ENCODE measurements at places on chromosomes 2 and 18.

GRCh38 chr18:6374340-6374739, 40.4 kb downstream of the L3MBTL4 start:
- DNase-seq: no peak

GRCh38 chr2:63051795-63052333, 1.2 kb downstream of the OTX1 start:
- DNase-seq: no peak

DNA sequence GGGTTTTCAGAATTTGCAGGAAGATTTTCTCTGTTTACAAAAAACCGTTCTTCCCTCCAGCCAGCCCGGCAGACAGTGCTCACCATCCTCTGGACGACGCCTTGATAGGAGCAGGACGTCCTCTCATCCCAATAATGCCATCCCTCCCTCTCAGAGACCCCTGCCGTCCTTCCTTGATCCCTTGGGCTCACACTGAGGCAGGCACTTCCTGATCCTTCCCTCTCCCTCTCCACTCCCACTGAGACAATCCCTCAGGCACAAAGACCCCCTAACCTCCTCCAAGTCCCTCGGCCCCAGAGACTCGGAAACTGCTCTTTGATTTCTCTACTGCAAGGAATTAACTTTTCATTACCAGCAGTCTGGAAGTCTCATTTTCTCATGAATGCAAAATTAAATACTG, 42.5 kb downstream of the PAX3 start:
- no peak for DNase-seq

DNA sequence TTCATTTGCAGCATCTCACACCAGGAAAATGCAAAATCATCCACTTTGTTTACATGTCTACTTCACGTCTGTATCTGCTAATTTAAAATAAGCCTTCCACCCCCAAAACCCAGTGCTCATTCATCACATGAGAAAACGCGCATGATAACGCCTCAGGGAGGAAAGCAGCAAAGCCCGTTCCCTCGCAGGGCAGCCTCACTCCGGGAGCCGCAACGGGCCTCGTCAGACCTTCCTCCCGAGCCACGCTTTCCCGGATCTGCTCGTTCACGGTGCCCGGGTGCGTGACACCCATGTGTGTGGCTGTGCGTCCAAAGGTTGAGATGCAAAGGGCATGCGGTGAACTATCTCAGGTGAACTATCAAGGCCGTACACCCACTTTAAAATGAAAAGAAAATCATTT, 59.8 kb downstream of the NDUFA10 start:
- DNase-seq: no peak

- no peak for DNase-seq
These were observed 264.1 kb upstream of the THUMPD2 start for GRCh38 chr2:40043191-40043590.

DNA sequence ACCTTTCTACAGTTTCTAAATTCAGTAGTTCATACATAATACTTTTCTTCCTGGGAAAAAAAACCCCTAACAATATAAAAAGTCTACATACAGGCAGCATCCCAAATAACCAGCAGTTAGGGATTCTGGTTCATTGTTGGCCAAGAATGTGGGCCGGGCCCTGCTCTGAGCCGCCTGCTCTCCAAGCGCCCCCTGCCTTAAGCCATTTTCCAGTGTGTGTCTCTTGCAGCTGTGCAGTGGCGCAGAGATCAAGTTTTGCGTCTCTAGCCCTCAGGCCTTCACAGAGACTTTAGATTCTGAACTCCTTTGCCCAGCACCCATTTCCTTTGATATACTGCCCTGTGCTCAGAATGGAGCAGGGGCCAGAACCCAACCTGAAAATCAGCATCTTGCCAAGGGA, 32.9 kb downstream of the RMC1 start:
- no peak for DNase-seq

GRCh38 chr2:133975676-133976428, 278.0 kb upstream of the MGAT5 start:
- no peak for DNase-seq

DNA sequence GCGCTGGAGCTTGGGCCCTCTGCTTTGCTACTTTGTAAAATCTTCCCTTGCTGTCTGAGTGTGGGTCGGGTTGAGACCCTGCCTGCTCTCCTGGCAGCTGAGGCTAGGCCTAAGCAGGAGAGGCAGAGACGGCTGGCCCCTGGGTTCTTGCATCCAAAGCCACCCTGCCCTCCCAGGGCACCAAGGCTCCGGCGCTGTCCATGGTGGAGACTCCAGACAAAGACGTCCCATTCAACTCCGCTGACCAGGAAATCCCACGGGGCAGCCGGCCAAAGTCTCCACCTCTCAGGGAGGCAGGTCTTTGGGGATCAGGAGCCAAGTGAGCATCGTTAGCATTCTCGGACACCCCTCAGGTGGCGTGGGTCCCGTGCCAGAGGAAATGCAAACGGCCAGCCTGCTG, 2.6 kb upstream of the PRLH start:
- no peak for DNase-seq

DNA sequence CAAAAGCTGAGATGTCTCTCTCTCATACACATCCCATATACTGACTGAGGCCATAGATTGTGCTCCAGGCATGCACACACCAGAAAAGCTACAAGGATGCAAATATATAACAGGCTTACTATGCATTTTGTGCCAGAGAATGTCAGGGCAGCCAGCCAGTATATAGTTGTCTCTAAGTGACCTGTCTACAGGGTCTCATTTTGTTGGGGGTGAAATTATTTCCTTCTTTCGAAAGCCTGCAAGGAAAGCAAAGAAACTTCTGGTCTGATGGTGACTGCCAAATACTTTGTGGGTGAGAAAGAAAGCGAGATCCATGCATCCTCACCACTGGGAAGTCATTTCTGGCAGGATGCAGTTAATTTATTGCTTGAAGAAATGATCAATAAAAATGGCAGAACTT, 70.2 kb downstream of the CDCA7 start:
- no peak for DNase-seq

GRCh38 chr18:10798727-10799550, 273.1 kb downstream of the NAPG start:
- no peak for DNase-seq

DNA sequence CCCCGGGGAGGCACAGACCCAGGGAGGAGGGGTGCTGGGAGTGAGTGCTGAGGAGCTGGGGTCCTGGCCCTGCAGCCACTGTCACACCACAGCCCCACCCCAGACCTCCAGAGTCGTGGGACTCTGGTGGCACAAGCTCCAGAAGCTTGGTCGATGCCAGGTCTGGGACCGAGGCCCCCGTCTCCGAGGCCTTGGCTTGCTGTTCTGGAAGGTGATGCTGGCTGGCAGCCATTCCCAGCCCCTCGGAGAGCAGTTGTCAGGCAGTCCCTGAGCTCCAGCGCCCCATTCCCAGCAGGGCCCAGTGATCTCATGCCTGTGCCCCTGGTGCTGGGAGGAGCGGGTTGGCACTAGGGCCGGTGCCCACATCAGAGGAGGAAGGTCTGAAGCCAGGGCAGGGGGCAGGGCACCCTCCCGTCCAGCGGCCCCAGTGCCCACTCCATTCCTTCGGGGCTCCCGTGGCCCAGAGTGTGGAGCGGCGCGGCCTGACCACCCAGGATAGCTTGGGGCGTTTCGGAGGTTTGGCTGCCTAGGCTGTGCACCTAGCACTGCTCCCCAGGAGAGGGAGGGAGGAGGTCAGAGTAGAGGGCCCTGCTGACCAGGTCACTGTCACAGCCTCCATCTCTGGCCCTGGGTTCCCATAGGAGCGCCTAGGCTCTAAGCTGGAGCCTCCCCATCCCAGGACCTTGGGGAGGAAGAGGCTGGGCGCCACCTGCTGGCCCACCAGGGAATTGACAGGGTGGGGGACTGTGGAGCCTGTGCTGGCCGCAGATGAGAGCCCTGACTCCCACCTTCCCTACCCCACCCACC, 16.8 kb upstream of the ALPI start:
- DNase-seq: no peak

- DNase-seq: no peak
These were observed 32.0 kb upstream of the INHBB start for GRCh38 chr2:120313695-120314615.

DNA sequence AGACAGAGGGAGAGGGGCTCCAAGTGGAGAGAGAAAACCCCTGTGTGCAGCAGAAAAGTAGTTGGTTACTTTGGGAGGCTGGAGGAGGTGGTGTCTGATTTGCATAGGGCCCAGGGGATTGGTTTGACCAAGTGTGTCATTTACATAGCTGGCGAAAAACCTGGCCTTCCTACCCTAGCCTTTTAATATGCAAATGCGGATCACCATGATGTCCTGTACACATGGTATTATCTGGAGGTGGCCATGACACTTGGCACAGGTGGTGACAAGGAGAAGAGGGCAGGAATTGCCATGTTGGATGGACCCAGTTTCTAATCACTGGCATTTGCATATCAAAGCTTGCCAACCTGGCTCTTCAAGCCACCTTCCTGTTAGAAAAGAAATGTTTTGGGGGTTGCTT, 120.8 kb upstream of the CHAC2 start:
- no peak for DNase-seq

- DNase-seq: no peak
These were observed 96.8 kb downstream of the PRKCE start for GRCh38 chr2:45748239-45748638.

DNA sequence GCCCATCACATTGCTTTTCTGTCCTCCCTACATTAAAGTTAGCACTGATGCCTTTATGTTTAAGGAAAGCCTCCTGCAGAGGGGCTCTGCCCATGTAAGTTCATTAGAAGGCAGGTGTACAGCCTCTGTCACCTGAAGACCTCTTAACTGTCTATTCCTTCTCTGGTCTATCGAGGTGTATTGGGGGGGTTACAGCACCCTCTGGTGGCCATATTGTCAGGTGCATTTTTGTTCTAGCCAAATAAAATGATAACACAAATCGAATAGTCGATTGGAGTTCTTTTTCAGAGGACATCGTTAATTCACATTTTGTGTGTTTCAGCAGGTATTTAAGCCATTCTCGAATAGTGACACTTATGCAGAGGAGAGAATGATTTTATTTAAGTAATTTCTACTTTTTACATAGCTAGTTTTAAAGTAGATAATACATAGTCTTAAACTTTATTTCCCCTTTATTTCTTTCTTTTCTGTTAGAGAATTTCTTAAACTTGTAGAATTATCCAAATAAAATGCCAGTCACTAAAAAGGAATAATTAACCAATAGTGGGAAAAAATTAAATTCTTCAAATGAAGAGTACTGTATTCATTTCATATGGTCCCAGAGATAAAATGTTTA, 136.8 kb downstream of the NEDD4L start:
- DNase-seq: peak; percentile 54

DNA sequence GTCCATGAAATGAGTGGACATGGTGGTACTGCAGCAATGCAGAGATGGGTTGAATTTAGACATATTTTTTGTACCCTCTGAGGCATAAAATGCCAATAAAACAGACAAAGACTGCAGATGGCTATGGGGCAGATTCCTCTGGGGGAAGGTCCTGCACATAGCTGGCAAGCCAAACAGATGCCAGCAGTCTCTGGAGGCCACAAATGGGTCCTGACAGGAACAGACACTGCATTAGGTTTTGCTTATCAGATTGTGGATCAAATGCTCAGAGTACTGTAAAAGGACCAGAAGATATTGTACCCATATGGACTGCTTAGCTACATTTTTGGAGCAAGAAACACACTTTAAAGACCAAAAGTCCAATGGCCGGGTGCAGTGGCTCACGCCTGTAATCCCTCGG, 40.9 kb upstream of the ORC2 start:
- no peak for DNase-seq

DNA sequence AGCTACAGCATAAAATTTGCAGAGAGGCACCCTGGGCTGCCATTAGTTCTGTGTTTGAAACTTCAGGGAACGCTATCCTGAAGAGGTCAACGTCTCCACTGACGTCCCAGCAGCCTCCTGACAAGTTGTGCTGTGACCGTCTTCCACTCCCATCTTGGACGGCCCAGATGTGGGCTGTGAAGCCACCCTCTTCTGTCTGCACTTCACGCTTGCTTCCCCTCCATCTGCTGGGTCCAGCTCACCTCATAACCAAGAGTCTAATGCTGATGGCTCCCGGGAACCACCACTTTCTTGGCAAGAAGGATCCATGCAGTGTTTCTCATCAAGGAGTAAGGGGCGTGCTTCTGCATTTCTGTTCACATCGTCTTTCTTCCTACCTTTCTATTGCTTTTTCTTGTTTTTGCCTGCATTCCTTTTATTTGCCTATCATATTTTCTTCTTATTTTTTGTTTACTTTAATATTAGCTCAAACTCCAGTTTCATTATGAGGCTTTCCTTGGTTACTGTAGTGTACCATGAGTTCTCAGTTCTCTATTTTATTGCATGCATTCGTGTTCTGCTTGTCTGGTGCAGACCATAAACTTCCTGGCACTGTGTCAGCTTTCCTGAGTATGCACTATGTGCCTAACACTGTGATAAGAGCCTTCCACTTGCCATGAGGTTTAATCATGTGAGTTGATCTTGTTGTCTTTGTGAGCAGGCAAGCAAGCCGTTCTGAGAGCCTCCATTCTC, 631.8 kb upstream of the RAB6C start:
- DNase-seq: no peak

- no peak for DNase-seq
These were observed 33.8 kb upstream of the CYP1B1 start for GRCh38 chr2:38109732-38110181.

GRCh38 chr2:166106431-166107015, 21.3 kb downstream of the SCN1A start:
- peak; percentile 10 for DNase-seq

DNA sequence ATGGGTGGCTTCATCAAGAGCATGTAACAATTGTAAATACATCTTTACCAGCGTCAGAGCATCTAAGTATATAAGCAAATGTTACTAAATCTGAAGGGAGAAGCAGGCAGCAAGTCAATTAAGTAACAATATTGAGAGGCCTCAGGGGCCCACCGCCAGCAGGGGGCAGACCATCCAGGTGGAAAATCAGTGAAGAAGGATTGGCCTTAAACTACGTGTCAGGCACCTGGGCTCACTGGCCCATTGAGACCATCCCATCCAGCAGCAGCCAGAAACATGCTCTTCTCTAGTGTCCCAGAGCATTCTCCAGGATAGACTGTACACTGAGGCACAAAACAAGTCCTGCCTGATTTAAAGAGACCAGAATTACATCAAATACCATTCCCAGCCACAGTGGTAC, 96.2 kb upstream of the SNTG2 start:
- DNase-seq: peak; percentile 25

DNA sequence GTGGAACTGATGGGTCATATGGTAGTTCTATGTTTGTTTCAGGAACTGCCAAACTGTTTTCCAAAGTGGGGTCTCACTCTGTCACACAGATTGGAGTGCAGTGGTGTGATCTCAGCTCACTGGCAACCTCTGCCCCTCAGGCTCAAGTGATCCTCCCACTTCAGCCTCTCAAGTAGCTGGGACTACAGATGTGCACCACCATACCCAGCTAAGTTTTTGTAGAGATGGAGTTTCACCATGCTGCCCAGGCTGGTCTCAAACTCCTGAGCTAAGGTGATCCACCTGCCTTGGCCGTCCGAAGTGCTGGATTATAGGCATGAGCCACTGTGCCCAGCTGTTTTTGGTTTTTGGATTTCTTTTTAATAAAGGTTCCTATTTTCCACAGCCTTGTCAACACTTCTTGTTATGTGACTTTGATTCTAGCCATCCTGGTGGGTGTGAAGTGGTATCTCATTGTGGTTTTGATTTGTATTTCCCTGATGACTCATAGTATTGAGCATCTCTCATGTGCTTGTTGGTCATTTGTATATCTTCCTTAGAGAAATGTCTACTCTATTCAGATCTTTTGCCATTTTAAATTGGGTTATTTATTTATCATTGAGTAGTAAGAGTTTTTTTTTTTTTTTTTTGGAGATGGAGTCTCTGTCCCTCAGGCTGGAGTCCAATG, 22.8 kb downstream of the NPC1 start:
- DNase-seq: no peak

Measured in NCI-H1092 (cell line).